ENCODE measurements at places on chromosomes 1 and 21.

GRCh38 chr1:31828926-31829690, 13.3 kb upstream of the SPOCD1 start:
- no peak for DNase-seq

GRCh38 chr1:37034121-37035013, at the start of gene GRIK3:
TSS of gene GRIK3 (minus strand) at chr1:37034515. CDS start at chr1:37034108, 407 bp downstream.
- DNase-seq, result no peak

GRCh38 chr1:50027794-50028193, 4.0 kb upstream of the AGBL4 start:
- DNase-seq, result no peak

GRCh38 chr1:1537626-1538250, 2.7 kb downstream of the TMEM240 start:
- no peak for DNase-seq

- DNase-seq, result no peak
Observed at GRCh38 chr1:211789641-211790464, 40.7 kb downstream of the LPGAT1 start.

- no peak for DNase-seq
Observed at GRCh38 chr1:22123071-22123390, 19.9 kb downstream of the WNT4 start.
